ENCODE measurements at places on chromosomes 4 and X. TPM values are rescaled to one million over a fixed set of nuclear protein-coding genes. Genes with fewer than 3 reads are reported as not detected.

GRCh38 chr4:4810092-4810774 is 49.2 kb upstream of the MSX1 start:
- no peak for DNase-seq

GRCh38 chr4:109589119-109589518 is 29.1 kb downstream of the MCUB start:
- no peak for DNase-seq

LONRF3 gene
- total RNA-seq: 18.8 TPM

DNA sequence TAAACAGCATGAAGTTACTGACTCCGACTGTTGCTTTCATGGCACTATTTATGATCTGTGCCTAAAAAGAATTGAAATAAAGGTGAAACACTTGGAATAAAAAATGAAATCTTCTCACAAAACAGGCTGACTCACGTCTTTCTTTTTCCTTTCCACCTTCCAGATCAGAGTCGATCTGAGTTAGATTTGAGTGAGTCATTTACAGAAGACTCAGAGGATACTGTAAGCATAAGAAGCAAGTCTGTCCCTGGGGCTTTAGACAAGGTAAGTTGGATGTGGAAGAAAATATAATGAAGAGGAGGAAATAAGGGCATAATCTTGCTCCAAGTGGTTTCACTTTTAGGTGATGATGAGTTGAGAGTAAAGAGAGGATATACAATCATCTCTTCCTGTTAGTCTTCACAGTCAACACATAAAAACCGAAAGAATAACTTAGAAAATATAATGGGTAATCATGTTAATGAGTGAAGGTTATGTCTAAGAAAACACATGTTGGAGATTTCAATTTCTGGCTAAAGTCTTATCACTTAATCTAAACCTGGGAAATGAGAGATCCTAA is 89.7 kb downstream of the SYTL5 start:
- no peak for DNase-seq

HDX gene
- 1.3 TPM for total RNA-seq

- DNase-seq: no peak
These were observed 44.4 kb downstream of the METTL14 start for GRCh38 chr4:118729287-118730286.

CT45A1 gene
- not detected for total RNA-seq

GRCh38 chr4:38684271-38684670 is 20.3 kb downstream of the KLF3 start:
- DNase-seq: no peak

NXF3 gene
- total RNA-seq: 0.26 TPM

GRCh38 chr4:40322811-40323210 is 12.3 kb upstream of the CHRNA9 start:
- no peak for DNase-seq

DNA sequence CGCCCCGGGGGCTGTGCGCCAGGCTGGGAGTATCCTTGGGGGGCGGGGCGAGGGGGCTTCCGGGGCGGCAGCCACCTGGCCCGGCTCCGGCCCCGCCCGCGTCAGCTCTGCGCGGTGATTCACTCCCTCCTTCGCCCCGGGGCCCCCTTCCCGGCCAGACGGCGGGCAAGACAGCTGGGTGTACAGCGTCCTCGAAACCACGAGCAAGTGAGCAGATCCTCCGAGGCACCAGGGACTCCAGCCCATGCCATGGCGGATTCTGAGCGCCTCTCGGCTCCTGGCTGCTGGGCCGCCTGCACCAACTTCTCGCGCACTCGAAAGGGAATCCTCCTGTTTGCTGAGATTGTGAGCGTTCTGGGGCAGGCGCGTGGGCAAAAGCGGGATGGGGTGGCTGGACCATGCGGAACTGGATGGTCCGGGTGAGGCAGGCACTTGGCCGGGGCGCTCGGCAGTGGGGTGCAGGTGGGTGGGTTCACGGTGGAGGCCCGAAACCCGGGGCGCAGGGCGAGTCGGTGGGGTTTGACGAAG is at the start of gene PLP2:
Gene PLP2 (plus strand): TSS at position 147 of the 528 bp plus-strand sequence. CDS start 103 bp downstream, at position 250.
- DNase-seq: peak; percentile 71

GRCh38 chr4:46656071-46656470 is 253.0 kb downstream of the COX7B2 start:
- DNase-seq: no peak

- DNase-seq: no peak
These were observed 34.6 kb upstream of the TBC1D9 start for GRCh38 chr4:140790765-140791164.

GAGE1 gene
- total RNA-seq: not detected

DNA sequence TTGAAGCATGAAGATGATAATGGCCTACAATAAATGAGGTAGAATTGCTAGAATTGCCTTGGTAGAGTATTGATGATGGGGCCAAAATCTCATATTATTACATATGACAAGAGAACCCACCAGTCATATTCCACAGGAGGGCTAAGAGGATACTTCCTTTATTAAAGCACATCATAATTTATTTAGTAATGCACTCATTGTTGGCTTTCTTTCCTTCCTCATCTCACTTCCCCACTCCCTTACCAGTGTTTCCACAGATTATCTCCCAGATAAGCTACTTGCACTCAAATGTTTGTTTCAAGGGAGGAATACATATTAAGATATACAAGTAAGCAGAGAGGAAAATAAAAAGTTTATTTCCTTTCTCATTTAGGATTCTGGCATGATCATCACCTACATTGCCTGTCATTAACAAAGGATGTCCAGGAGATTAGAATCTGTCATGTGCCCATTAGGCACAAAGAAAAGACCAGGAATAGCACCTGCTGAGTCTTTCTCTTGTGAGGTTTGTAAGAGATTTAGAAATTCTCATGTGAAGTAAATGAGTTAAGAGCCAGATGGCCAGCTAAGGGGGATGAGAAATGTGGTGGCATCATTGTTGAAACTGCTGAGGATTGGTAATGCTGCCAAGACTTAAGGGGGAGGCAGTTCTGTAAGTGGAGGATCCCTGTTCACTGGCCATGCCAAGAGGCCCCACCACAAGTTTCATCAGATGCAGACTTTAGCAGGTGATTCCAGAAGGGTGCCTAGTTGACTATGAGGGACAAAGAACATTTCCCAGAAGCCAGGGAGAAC is 52.4 kb upstream of the PRDM8 start:
- DNase-seq: no peak

DNA sequence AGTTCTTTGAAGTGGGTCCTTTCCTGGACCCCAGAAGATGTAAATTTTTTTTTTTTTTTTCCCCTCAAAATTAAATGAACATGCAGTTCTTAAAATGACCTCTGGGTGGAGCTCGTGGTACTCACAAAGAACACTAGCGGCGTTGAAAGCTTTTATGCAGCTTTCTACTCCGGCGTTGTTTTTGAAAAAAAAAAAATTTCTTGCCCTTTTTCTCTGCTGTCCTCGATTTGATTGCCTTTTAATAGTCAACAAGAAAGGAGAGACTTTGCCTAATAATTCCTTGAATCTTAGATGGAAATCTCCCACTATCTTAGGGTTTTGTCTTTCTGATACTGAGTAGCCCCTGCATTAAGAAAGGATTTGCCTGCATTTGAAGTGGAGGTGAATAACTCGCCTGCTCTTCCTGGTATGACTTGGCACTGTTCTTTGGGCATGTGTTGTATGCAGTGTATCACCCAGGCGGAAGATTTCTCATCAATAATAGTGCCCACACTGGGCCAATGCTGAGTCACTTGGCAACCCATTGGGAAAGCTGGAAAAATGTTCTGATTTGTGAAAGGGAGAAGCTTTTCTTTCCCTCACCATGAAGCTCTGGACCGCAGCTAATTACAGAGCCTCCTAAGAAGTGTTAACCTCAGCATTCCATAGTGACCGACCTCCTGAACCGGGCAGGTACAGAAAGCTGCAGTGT is 104.0 kb downstream of the PHEX start:
- peak; percentile 23 for DNase-seq

DNA sequence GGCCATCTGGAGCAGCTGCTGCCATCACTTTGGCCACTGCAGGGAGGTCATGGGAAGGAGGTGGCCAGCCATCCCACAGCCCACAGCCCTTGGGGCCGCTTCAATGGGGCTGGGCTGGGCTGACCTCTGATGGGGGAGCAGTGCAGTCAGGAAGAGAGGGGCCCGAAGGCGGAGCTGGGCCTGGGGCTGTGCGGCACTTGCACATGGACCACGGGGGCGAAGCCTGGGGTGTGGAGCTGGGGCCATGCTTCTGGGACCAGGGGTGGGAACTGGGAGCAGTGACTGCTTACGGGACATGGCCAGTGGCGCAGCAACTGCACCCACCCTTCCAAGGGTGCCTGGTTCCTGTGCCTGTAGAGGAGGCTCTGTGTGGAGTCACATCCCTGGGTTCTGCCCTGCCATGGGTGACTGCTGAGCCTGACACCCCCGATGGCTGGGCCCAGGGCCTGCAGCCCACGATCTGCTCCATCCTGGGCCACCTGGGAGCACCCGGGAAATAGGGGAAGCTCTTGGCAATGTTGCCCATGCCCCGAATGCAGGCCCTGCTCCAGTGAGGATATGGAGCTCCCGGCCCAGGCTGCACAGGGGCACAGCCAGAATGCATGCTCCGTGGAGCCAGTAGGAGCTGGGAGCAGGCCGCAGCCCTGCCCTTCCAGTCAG is 22.4 kb upstream of the SULT1B1 start:
- no peak for DNase-seq

DNA sequence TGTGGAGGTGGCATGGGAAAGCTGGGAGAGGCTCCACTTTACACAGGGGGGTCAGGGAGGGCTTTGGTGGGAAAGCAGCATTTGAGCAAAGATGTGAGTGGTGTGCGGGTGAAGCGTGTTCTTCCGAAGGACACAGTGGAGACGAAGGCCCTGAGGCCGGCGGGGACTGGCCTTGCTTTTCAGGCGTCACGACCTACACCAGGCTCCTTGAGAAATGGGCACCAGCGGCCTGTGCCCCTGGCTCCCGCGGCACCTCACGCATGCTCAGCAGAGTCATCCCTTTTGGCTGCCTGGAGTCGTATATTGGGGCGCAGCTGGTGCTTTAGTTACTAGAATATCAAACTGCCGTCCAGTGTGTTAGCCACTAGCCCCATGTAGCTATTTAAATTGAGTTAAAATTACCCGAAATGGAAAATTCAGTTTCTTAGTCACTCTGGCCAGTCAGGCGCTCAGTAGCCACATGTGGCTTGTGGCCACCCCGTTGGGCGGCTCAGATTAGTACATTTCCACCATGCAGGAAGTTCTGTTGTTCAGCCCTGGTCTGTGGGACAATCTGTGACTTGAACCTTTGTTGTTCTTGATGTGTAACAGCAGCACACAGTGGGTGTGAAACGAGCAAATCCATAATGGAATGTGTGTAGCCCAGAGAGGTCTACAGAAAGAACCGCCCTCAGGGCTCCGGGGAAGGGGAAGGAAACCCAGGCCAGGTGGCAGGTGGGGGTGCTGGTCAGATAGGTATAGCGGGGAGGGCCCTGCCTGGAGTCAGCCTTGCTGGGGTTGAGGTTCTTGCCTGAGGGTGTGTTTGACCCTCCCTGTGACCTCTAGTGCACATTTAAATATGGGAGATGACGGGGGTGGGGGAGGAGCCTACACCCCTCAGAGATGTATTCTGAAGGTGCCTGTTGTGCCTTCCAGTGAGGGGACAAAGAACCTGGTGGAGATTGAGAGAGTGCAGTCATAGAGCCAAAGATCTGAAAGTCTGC is 30.4 kb downstream of the TBC1D14 start:
- DNase-seq: no peak

GRCh38 chr4:79087071-79087470 is 147.8 kb upstream of the PAQR3 start:
- DNase-seq: no peak

CFI gene
- 15.8 TPM for total RNA-seq

DNA sequence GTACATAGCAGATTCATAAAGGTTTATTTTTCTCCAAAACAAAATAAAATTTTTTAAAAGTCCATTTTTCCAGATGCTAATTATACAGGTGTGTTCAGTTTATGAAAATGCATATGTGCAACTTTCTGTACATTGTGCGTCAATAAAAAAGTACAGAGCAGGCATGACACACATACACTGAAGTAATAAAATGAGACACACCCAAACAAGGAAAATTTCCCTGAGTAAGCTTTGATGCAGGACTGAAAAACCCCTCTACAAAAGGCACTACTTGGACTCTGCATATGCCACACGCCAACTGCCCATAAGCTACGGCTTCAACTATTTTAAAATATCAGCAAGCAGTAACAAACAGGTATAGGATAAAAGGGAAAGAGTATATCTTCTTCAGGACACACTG is 13.8 kb downstream of the ARAP2 start:
- DNase-seq: no peak

Measured in body of pancreas (tissue), 4 donors.